ENCODE measurements at places on chromosomes 7 and 10. TPM values are rescaled to one million over a fixed set of nuclear protein-coding genes. Genes with fewer than 3 reads are reported as not detected.
A peak's percentile ranks its signal among the peaks of the same experiment; 100 is the strongest.

AMZ1 gene
- 4.1 TPM for total RNA-seq

FANK1 gene
- total RNA-seq, result not detected

PRPS1L1 gene
- total RNA-seq, result not detected

FAM237B gene
- total RNA-seq, result not detected

DNA sequence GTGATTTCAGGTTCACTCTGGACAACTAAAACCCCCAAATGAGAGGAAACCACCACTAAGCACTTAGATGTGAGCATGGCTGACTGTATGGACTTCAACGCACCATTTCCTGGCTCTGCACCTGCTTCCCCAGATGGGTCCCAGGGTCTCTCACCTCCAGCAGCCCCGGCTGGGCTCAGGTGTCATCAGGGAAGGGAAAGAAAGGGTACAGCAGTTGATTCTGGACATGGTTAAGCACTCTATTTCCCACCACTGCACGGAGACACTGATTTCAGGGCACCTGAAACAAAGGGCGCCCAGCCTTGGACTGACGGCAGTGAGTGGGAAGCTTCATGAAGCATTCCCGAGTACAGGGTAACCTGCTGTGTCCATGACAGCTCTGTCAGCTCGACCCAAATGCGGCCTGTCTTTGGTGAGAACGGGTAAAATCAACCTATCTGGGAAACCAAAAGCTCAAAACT lies 19.0 kb downstream of the FAM53B start:
- DNase-seq, result peak; percentile 34
- no peaks in the 10 kb centered on the region for H3K27me3 ChIP-seq
- H3K4me1 ChIP-seq, result peaks cover 9% of the 10 kb centered on the region
- H3K4me3 ChIP-seq, result no peak overlapping the region

GRCh38 chr10:47344996-47345870 lies 2.9 kb upstream of the RBP3 start:
- H3K4me1 ChIP-seq, result no peaks in the 10 kb centered on the region
- H3K27ac ChIP-seq, result no peak overlapping the region
- H3K36me3 ChIP-seq, result no peaks in the 10 kb centered on the region
- H3K4me3 ChIP-seq, result no peak overlapping the region

DNA sequence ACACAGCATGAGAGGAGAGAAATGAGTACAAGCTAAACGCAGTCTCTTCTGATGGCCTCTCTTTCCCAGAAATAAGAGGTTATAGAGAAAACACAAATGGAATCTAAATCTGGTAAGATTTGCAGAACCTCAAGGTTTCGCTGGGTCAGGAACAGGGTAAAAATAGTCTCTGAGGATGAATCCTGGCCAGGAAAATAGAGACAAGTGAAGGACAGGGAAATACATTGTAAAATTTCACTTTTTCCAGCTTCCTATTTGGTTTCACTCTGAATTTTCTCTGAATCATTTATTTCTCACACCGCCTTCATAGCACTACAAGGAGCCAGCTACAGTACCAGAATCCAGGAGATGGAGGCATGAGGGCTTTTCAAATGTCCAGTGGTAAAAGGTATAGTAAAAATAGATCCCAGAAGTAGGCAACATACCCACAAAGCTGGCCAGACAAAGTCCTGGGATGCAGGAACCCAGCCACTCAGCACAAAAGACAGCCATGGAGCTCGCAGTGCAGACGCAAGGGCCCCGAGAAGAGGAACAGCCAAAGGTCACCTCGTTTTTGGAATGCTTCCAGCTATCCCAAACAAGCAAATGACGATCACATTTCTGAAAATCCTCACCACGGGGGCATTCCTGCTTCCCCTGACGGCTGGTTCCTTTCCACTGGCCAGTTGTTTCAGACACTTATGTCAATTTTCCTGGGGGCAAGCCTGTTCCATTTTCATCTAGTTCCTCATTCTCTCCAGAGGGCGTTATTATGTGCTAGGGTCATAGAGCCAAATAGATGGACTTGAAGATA lies 21.5 kb upstream of the IKZF1 start:
- no peak overlapping the region for H3K4me3 ChIP-seq
- H3K4me1 ChIP-seq, result no peaks in the 10 kb centered on the region
- no peak overlapping the region for H3K27ac ChIP-seq
- no peaks in the 10 kb centered on the region for H3K36me3 ChIP-seq
- no peak for DNase-seq
- no peaks in the 10 kb centered on the region for H3K27me3 ChIP-seq

DNA sequence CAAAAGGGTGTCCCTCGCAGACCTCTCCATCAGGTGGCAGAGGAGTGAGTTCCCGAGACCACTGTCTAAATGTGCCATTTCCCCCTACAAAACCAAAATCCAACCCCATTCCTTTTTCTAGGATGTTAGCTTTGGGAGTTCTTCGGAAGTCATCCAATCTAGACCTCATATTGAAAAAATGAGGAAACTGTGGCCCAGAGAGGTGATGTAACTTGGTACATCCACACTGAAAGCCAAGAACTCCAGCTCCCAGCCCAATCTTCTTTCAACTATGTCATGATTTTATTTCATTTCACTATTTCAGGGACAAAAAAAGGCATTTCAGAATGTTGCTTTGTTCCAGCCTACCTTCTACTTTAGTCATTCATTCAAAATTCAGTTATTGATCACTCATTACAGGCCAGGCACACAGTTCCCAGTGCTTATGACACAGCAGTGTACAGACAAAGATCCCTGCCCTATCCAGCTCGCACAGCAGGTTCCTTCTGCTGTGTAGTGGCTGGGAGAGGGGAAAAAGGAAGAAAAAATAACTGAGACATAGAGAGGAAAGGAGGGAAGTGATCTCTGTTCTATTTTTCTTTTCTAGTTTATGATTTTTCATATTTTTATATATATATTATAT lies 35.8 kb downstream of the SCRN1 start:
- no peaks in the 10 kb centered on the region for H3K27me3 ChIP-seq
- H3K4me1 ChIP-seq, result no peaks in the 10 kb centered on the region
- no peak for DNase-seq
- H3K27ac ChIP-seq, result no peak overlapping the region
- H3K36me3 ChIP-seq, result no peaks in the 10 kb centered on the region

GRCh38 chr7:2209961-2210323 lies 22.8 kb downstream of the MAD1L1 start:
- no peak overlapping the region for H3K27ac ChIP-seq
- no peak for DNase-seq
- H3K4me3 ChIP-seq, result no peak overlapping the region
- no peaks in the 10 kb centered on the region for H3K36me3 ChIP-seq

DNA sequence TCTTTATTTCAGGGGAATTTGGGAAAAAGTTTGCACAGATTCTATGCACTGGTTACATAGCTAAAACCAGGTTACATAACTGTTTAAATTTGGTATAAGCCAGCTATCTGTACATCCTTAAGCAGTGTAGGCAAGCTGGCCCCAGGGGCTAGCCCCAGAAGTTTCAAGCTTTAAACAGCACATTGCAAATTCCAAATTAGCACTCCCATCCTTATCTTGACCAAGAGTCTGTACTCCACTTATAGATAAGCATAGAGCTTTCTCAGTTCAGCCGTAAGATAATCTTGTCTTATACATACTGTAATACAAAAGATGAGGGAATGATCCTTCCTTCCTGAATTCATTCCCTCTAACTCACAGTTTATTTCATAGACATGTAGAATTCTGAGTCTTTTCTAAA lies 109.3 kb downstream of the SPAG6 start:
- no peaks in the 10 kb centered on the region for H3K27me3 ChIP-seq
- no peaks in the 10 kb centered on the region for H3K4me1 ChIP-seq
- no peaks in the 10 kb centered on the region for H3K36me3 ChIP-seq
- DNase-seq, result no peak
- H3K4me3 ChIP-seq, result no peak overlapping the region

GRCh38 chr7:110772615-110773014 lies 318.3 kb upstream of the LRRN3 start:
- H3K27ac ChIP-seq, result no peak overlapping the region
- no peak overlapping the region for H3K4me3 ChIP-seq
- DNase-seq, result no peak
- no peaks in the 10 kb centered on the region for H3K36me3 ChIP-seq
- H3K27me3 ChIP-seq, result no peaks in the 10 kb centered on the region
- H3K4me1 ChIP-seq, result no peaks in the 10 kb centered on the region
